Brain (organoid and tissue), 16 donors: ENCODE measurements at places on chromosomes 11 and 22.

DNA sequence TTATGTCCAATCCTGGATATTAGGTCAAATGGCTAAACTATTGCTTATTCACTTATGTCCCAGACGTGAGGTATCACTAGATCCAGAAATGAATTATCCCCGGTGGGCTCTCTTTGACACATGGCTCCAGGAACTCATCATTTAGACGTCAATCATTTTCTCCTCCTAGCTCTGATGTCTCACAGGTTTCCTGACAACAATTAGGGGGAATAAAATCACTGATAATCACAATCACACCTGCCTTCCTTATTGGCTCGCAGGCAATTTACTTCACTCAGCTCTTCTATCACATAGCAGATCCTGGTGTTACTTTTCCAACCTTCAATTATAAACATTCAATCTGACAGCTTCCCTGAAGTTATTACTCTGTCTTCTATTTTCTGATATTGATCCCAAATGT, 634.0 kb upstream of the TENM4 start:
- no peak for DNase-seq

- no peak for DNase-seq
Measured at GRCh38 chr22:26579331-26579886, 10.5 kb downstream of the TPST2 start.

GRCh38 chr11:86547727-86548126, 124.7 kb downstream of the ME3 start:
- DNase-seq = no peak

- DNase-seq = no peak
Measured at GRCh38 chr11:111537336-111537860, 3.1 kb upstream of the LAYN start.

GRCh38 chr11:11622772-11623171, 967 bp upstream of the GALNT18 start:
- no peak for DNase-seq

GRCh38 chr22:44691796-44692661, 10.0 kb upstream of the PRR5 start:
- no peak for DNase-seq

- no peak for DNase-seq
Measured at GRCh38 chr11:60985991-60986915, 14.8 kb downstream of the CD6 start.

GRCh38 chr11:11505190-11505589, 116.6 kb downstream of the GALNT18 start:
- peak; percentile 48 for DNase-seq

- no peak for DNase-seq
Measured at GRCh38 chr11:62540804-62541701, 5.6 kb downstream of the AHNAK start.

DNA sequence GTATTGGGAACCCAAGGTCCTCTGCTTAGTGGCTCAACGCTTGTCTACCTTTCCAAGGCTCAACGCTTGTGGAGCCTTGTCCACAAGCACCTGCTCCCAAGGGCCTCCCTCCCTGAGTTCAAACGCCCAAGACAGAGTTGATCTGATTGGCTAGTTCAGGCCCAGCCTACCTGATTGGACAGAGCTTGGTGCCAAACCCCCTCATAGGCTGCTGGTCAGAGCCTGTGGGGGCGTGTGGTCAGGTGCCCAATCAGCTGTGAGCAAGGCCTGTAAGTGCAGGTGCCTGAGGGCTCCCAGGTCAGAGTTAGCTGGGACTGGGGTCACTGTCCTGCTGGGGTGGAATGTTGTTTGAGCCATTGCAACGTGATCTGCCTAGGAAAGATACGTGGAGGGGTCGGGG, 16.9 kb upstream of the TMPRSS6 start:
- DNase-seq = no peak

- DNase-seq = no peak
Measured at GRCh38 chr11:73389916-73390315, 13.7 kb downstream of the RELT start.

DNA sequence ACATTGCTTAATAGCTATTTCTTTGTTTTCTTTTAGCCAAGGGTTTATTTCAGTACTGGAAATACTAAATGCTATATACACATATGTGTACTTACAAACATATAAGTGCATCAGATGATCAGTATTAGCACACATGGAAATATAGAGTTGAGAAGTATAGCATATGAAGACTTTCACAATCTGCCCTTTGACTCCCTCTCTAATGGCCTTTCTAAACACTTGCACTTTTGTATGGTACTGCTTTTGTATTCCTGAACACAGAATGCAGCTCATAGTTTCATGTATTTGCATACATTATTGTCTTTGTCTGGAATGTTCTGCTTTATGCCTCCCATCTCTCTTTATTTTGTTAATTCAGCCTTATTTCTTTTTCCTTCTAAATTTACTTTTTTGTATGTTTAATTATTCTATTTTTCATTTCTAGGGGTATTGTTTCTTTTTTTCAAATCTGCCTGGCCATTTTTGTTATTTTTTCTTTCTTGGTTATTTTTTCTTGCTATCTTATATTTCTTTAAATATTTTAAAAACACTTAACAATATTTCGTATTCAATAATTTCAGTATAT, 28.8 kb downstream of the ACER3 start:
- DNase-seq = peak; percentile 3

- DNase-seq = no peak
Measured at GRCh38 chr22:30132290-30132996, 52.2 kb downstream of the HORMAD2 start.

DNA sequence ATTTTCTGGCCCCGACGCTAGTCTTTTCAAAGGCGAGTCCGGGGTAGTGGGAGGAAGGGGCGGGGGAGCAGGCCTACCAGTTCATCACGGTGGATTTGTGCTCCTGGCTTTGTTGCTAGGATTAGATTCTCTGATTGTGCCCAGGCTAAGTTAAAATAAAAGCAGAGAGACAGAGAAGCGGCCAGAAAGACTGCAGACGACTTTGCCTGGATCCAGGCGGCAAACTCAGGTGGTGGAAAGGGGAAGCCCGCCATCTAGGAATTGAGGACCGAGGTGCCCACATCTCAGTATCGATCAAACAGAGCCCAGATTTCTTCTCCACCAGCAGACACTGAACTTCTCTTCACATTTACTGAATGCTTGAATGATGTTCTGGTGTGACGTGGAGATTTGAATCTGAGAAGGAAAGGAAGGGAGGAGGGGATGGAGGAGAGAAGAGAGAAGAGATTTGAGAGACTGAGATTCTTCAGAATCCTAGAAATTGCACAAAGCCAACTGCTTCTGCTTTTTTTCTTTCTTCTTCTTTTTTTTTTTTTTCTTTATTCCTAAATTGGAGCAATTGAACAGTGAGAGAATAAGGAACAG, 2.7 kb downstream of the FAT3 start:
- DNase-seq = peak; percentile 76

GRCh38 chr11:68396516-68396915, 64.0 kb upstream of the PPP6R3 start:
- DNase-seq = no peak

DNA sequence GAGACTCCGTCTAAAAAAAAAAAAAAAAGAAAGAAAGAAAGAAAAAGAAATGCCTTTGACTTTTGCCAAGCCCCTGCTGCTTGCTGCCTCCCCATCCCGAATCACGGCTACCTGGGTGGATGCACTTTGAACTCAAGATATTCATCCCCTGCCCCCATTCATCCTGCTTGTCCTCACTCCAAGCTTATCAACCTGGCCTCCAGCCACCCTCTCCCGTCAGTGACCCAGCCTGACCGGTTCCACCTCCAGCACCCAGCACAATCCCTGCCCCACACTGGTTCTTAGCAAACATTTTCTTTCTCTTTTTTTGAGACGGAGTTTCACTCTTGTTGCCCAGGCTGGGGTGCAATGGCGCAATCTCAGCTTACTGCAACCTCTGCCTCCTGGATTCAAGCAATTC, 44.4 kb downstream of the CYTH4 start:
- DNase-seq = no peak

DNA sequence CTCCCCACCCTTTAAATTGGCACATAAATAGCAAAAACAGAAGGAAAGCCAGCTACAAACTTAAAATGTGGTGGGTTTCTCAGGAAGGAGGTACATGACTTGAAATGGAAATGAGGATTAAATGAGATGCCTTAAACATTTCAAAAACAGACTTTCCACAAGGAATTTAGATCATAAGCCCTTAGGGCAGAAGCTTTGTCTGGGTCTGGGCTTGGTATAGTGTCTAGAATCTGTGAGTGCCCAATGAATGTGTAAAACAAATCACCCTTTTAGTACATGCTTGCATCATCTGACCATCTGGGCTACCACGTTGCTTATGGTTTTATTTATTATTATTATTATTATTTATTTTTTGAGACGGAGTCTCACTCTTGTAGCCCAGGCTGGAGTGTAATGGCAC, 37.1 kb upstream of the CREB3L1 start:
- no peak for DNase-seq

DNA sequence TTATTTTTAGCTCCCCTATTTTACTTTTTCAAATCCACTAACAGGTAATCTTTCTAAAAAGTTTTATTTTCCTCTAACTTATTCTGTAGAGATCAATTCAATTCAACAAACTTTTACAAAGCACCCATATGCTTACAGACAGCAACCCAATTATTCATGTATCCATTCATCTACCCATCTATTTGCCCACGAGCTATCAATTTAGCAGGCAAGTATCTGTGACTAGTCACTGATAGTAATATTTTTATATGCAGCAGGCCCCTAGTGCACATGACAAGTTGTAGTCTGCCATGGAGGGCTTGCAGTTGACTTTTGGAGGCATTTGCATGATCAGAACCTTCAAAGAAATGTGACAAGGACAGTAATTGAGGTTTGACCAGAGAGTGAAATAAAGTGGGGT, 753.2 kb upstream of the TENM4 start:
- DNase-seq = no peak

- DNase-seq = no peak
Measured at GRCh38 chr11:19769820-19770219, 57.2 kb downstream of the NAV2 start.

GRCh38 chr11:103812680-103813079, 223.8 kb upstream of the DDI1 start:
- no peak for DNase-seq

DNA sequence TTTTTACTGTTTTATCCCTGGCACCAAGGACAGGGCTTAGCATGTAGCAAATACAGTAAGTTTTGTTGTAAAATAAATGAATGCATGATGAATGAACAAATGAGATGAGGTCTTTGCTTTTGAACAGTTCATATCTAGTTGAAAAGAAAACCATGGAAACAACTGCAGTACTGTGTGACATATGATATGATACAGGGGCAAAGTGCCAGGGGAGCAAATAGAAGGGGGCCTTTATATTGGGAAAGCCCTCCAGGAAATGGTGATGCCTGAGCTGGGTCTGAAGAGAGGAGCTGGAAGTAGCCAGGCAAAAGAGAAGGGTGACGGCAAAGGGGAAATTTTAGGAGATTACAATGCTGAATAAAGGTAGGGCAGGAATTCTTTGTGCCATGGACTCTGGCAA, 63.8 kb upstream of the UCP3 start:
- DNase-seq = no peak

- peak; percentile 62 for DNase-seq
Measured at GRCh38 chr11:31812383-31813381, 1.6 kb upstream of the PAX6 start.

DNA sequence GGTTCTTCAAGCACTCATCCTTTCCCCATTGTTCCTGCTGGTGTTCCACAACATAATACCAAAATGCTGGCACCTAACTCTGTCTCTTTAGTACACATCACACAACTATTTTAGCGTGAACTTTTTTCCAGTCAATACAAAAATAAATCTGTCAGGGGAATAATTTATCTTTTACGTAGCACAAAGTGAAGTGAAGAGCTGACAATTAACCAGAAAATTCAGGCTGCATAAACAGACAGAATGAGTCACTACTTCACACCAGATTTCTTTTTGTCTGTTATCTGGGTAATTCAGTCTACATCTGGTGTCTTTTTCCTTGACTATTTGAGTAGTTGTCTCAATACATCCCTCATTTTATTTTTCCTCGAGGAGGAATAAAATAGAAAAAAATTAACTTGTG, 7.9 kb upstream of the ETS1 start:
- no peak for DNase-seq

- peak; percentile 53 for DNase-seq
Measured at GRCh38 chr11:125304136-125304535, 139.6 kb downstream of the PKNOX2 start.

GRCh38 chr11:87141980-87142514, 104.3 kb downstream of the TMEM135 start:
- no peak for DNase-seq

DNA sequence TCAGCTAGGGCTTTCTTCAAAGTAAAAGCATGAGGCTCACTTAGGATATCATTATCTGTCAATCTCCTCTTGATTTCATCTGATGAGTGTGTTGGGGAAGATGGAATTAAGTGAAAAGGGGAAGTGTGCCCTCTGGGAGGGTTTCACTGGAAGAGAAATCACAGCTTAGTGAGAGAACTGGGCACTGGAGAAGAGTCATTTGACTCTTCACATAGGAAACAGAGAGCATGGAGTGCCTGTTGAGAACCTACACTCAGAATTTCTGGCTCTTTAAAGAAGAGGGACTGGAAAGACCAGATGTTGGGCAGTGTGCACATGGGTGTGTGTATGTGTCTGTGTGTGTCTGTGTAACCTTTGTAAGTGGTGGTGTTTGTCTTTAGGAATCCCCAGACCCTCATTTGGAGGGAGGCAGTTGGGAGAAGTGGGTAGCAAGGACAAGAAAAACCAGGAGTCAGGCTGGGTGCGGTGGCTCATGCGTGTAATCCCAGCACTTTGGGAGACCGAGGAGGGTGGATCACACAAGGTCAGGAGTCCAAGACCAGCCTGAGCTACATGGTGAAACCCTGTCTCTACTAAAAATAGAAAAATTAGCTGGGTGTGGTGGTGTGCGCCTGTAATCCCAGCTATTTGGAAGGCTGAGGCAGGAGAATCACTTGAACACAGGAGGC, 10.0 kb downstream of the STX3 start:
- no peak for DNase-seq

DNA sequence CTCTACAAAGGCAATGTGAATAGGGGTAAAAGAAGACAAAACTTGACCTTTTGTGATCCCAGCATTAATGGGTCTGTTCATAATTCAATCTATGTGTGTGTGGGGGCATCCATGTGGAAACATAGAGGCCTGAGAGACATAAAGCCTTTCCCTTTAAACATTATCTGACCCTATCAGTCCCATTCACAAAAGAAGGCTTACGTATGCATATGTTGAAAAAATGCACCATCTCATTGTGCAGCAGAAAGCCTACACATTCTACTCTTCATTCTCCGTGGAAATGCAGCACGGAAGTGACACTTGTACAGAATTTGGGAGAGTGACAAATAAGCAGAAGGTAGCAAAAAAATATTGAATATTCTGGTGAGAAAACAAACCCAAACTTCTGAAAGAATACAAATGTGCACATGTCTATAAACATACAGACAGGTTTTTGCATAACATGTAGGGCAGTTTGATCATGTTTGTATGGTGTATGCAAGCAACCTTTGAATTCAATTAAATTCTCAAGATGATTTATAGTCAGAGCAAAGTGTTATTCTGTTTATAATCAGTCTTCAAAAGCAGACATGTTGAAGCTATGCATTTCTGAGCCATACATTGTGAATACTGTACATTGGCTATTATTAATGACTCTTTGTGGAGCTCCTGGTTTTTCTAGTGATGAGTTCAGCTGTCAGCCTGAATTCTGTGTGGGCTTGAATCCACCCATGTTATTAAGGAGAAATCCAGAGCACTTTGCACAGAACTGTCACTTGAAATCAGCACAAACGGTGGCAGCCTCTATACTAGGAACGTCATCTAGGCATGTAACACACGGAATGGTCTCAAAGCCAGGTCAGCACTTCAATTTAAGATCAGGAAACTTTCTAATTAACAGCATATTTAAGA, 236.8 kb downstream of the DCDC1 start:
- DNase-seq = peak; percentile 9
